NCI-H2081 (cell line): ENCODE measurements at places on chromosomes 16 and 17.
A peak's percentile ranks its signal among the peaks of the same experiment; 100 is the strongest.

DNA sequence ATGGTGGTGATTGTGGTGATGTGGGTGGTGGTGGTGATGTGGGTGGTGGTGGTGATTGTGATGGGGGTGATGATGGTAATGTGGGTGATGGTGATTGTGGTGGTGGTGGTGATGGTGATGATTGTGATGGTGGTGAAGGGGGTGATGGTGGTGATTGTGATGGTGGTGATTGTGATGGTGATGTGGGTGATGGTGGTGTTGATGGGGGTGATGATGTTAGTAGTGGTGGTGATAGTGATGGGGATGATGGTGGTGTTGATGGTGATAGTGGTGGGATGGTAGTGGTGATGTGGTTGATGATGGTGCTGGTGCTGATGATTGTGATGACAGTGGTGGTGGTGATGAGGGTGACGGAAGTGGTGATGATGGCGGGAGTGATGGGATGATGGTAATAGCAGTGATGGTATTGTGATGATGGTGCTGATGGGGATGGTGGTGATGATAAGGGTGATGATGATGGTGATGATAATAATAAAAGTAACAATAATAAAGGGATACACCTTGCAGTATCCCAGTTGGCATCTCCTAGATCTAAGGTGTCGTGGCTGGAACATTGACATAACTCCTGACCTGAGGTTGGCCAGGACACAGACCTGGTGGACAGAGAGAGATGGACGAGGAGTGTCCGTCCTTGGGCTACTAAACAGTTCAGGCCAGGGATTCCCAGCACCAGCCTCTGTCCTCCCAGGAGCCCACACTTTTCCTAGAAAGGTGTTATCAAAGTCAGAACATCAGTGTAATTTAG lies 344.5 kb downstream of the SEC14L1 start:
- DNase-seq, result no peak

DNA sequence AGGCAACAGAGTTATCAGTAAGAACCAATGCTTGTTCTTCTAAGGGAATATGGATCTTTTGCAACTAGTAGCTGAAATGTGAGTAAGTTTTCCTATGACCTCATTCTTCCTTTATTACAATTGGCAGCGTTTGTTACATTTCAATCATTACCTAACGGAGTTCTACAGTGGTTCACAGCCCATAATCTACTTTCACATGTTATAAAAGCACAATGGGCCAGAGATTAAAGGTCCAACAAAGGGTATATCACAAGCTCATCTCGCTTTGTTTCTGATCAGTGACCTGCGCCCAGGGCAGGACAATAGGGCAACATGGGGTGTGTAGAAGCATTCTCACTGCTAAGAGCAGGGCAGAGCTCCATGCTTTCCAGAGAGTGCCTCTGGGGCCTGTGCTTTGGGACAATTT lies 279.9 kb upstream of the DYNLRB2 start:
- DNase-seq, result no peak

DNA sequence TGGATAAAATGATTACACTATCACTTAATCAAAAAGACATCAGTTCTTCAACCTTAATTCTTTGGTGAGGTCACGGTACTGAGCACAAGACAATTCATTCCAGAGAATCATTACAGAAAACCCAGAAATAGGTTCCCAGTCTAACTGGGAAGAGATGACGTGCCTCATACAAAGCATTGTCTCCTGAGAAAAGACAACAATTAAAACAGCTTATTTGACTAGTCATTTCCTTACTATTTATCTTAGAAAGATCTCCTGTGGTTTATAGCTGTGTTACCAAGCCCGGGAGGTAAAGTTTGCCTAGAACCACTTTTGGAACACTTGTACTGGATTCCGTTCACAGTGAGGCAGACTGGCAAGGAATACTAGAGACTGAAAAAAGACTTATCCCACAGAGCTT lies 5.1 kb downstream of the PHF12 start:
- DNase-seq, result no peak

DNA sequence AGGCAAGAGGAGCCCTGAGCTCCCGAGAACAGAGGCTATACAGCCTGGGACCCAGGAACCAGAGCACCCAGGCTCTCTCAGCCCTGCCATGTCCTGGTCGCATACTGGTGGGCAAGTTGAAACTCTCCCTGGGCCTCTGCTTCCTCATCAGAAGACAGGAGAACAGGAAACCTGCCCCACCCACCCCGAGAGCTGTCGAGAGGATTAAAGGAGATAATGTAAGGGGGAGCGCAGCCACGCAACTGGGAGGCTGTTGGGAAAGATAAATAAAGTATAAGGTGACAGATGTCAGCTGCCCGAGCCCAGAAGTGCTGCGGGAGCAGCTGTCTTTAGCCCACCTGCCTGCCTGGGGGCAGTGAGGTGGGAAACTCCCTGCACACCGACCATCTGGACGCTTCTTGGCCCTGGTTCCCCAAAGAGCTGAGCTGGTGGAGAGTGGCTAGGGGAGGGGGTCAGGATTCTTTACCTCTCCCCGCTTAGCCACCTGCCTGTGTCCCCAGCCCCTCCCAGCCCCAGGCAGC lies 6.8 kb downstream of the KIF19 start:
- DNase-seq, result peak; percentile 62

DNA sequence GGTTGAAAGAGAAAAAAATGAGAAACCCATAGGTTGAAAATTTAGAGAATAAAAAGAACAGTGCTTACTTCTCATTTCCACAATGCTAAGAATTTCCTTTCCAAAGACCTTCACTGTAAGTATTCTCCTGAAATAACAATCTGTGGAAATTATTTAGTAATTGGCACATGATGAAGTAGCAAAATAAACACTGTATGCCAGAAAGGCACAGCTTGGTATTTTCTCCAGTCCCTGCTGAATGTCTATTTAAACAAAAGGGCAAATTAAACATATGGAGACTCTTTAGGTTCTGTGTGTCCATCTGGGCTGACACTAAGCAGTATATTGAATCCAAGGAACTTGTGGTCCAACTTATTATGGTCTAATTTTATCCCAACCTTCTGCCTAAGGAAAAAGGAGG lies 46.1 kb downstream of the CHCT1 start:
- DNase-seq, result peak; percentile 36

DNA sequence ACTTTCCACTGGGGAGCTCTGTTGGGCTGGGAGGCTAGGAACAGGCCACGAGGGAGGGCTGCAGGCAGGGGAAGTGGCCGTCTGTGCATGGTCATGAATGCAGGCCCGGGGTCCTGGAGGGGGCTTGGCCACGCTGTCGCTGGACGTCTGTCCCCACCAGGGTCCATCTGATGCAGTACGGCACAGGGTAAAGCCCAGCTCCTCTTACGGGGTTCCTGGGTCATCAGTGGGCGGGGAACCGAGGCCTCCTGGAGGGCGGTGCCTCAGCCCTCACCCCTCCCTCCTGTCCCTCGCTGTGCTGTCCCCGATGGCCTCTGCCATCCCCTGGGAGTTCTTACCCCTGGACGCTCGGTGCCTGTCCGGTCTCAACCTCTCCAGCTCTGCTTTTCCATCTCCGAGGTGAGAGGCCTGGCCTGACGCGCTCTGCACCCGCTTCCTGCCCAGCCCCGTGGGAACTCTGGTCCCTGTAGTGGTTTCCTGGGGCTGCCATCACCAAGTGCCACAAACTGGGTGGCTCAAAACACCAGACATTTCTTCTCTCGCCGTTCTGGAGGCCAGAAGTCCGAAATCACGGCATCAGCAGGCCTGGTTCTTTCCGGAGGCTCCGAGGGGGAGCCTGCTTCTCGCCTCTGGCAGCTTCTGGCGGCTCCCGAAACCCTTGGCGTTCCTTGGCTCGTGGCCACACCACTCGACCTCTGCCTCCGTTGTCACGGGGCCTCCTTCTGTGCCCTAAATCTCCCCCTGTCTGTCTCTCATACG lies 182.8 kb downstream of the SEC14L1 start:
- DNase-seq, result no peak

DNA sequence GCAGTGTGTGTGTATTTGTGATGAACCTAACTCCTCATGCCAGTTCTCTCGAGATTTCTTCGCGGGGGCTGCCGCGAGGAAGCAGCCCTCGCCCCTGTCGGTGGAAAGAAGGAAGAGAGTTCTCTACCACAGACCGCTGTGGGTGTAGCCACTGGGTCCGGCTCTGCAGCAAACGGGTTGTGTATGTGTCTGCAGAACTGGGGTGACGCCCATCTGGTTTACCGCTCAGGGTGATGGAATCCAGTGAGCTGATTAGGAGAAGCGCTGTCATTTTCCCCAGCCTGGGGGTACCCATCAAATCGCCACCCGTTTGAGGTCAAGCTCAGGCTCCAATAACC lies 7.7 kb downstream of the CORO6 start:
- no peak for DNase-seq

GRCh38 chr16:53745086-53745485 lies 41.1 kb downstream of the FTO start:
- DNase-seq, result no peak

GRCh38 chr17:50047488-50048126 lies 8.3 kb upstream of the ITGA3 start:
- no peak for DNase-seq

- no peak for DNase-seq
Observed at GRCh38 chr16:8634991-8635736, 13.7 kb downstream of the METTL22 start.

GRCh38 chr17:83090444-83091256 lies 11.2 kb downstream of the METRNL start:
- DNase-seq, result no peak

- no peak for DNase-seq
Observed at GRCh38 chr17:79560527-79560926, 50.3 kb downstream of the RBFOX3 start.

DNA sequence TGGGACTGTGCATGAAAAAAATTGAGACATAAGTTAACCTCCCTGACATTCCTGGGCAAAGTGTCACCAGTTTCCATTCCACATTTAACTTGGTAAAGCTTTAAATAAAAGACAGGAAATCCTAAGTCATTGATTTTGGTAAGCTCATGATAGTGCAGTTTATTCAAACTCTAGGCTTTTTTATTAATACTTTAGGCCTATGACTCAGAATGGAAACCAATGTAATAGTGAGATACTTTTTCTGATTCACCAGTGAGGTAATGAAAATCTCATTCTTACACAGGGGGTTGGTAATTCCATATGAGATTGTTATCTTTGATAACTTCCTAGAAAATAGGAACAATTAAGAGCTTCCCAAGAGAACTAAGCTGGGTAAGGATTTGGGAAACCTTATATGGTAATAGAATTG lies 91.1 kb downstream of the NLK start:
- DNase-seq, result no peak

DNA sequence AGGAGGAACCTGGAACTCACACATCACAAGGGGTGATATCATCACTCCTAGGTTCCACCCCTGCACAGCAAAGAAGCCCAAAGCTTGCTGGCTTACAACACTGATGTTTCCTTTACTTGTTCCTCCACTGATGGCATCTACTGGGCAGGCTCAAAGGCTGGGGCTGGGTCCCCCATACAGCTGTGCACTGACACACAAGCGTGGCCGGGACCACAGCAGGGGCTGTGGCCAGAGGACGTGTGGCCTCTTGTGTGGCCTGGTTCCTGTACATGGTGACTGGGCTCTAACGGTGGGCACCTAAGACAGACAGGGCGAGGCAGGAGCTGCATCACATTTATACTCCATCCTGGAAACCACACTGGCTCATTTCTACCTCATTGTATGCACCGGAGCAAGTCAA lies 264.4 kb upstream of the FOXF1 start:
- DNase-seq, result no peak

GRCh38 chr17:71325886-71326285 lies 794.9 kb upstream of the SOX9 start:
- DNase-seq, result no peak

GRCh38 chr16:81756615-81757356 lies 22.3 kb upstream of the PLCG2 start:
- DNase-seq, result no peak

DNA sequence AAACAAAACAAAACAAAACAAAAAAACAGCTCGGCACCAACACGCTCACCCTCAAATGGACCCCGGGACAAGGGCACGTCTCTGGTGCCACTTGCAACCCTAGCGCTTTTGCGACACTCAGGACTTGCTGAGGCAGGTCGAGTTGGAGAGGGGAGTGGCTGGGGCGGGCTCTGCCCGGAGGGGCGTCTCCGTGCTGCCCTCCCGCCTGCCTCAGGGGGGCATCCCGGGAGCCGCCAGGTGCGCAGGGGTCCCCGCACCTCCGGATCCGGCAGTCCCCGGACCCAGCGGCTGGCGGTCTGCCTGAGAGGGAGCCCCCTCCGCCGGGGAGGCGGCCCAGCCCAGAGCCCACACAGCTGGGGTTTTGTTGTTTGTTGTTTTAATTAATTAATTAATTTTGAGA lies at the start of gene SLC52A1:
Gene SLC52A1 (minus strand): TSS at position 112 of the 400 bp plus-strand sequence. CDS start 820 bp downstream, outside the sequence.
- DNase-seq, result no peak

DNA sequence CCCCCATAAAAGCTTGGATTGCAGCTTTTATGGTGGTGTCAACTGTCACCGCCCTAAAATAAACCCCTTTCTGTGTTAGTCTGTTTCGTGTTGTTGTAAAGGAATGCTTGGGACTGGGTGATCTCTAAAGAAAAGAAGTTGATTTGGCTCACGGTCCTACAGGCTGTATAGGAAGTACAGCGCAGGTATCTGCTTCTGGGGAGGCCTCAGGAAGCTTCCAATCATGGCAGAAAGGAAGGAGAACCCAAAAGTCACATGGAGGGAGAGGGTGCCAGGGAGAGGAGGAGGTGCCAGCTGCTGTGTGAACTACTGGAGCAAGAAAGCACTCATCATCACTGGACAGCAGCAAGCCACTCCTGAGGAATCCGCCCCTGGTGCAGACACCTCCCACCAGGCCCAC lies 5.9 kb upstream of the CACNA1H start:
- DNase-seq, result no peak
